ENCODE measurements at places on chromosomes 5 and 9.

- no peak for DNase-seq
Observed at GRCh38 chr5:28710360-28710759, 1672.0 kb upstream of the CDH9 start.

DNA sequence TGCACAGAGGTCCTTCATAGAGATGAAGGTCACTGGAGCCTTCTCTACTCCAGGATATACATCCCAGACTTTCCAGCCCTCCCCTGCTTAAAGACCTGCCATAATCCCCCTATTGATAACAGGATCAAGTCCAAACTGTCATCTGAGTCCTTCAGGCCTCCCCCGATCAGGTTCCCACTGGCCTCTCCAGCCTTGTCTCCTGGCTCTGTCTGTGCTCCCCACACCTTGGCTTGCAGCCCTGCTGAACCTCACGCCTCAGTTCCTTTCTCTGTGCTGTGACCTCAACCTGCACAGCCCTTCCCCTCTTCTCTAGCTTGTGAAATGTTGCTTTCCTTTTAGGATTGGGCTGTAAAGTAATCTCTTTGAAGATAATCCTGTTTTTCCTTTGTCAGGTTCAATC is 2.5 kb upstream of the HRH2 start:
- no peak for DNase-seq

DNA sequence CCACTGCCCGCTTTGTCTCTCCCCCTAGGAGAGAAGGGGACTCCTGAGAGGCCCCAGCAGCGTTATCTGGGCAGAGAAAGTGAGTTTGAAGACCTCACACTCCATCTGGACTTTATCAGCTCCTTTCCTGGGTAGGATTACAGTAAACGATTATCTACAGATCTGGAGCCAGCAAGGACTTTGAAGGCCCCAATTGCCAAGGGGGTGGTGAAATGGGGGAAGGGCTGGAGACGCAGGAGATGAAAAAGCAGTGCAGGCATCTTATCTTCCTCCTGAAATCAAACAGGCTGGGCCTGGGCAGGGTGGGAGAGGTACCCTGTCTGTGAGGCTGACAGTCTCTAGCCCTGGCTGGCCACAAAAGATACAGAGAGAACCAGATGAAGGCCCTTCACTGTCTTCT is 105.8 kb upstream of the MSX2 start:
- no peak for DNase-seq

DNA sequence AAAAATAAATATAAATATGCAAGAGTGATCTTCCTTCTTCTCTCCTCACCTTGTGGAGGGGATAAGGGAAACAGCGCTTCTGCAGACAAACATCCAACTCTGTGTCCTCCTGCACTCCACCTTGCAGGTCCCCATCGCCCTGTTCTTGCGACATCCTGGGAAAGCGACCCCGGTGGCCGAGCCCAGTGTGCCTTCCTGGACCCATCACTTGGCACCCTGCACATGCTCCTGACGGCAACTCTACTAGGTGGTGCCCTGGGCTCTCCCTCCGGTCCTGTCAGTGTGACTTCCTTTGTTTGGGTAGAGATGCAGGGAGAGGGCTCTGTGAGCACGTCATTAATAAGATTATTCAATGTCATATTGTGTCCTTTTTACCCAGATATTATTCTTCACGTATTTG is 266.0 kb upstream of the ADAMTS16 start:
- DNase-seq = no peak

- no peak for DNase-seq
Observed at GRCh38 chr9:12843735-12844134, 68.9 kb downstream of the LURAP1L start.

DNA sequence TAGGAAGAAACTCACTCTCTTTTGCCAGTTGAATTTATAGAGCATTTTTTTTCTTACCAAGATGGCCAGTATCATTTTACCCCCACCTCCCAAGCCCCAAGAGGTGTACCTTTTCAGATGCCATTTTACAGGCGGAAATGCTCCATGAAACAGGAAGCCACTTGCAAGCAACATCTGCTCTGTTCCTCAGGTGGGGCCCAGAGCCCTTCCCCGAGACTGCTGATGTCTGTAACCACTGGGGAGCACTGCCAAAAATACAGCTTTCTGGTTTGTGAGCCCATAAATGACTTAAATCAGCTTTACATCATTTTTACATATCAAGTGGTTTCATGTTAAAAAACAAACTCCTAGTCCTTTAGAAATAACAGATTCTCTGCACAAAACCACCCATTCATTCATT is 42.9 kb upstream of the GARNL3 start:
- no peak for DNase-seq

GRCh38 chr5:75046366-75047142 is 5.8 kb downstream of the GCNT4 start:
- no peak for DNase-seq

GRCh38 chr9:98732801-98733200 is 24.1 kb upstream of the GABBR2 start:
- DNase-seq = no peak

GRCh38 chr5:149865746-149866145 is 78.8 kb downstream of the PDE6A start:
- DNase-seq = no peak

DNA sequence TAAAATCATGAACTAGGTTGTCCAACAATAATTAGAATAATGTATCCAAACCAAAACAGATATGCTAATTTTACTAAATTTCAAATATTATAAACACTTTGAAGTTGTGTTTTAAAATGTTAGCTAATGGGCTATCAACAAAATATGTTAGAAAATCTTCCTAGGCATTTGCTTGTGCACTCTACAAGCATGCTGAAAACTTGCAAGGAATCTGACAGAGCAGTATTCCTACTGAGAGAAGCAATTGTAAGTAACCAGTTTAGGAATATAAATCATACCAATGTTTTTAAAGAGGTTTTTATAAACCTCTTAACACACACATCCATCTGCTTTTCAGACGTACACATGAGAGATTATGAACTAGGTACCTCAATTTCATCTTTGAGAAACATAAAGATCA is 228.4 kb upstream of the TBCA start:
- no peak for DNase-seq

GRCh38 chr5:157046041-157046440 is 12.9 kb downstream of the HAVCR1 start:
- DNase-seq = no peak

DNA sequence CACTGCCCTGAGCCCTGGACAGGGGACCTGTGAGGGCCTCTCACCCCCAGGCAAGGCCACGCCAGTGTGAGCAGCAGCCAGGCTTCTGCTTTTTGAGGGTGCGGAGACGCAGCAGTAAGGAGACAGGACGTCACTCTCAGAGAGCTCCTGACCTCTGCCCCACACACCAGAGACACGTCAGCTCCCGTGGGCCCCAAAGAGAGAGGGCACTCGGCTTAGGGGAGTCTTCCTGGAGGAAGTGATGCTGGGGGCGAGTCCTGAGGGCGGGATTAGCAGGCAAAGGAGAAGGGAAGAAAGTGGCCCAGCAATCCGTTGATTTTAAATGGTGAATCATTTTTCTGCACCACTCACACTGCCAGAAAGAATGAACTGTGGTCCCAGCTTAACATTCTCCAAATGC is 24.0 kb upstream of the SLC9A3 start:
- no peak for DNase-seq

DNA sequence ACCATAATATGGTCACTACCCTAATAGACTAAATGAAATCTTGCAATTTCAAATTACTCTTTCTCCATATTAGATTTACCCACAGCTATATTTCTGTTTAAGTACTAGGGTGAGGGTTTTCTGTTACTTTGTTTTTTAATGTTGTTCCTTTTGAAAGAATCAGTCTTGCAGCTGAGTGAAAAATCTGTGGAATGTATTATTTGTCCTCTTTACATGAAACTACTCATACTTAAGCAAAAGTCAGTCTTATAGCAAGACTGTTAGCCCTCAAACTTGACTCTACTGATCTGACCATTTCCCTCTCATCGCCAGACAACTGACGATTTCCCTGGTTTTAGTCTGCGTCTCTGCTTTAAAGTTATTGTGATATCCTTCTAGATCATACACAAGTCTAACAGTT is 84.0 kb downstream of the PIK3R1 start:
- no peak for DNase-seq

DNA sequence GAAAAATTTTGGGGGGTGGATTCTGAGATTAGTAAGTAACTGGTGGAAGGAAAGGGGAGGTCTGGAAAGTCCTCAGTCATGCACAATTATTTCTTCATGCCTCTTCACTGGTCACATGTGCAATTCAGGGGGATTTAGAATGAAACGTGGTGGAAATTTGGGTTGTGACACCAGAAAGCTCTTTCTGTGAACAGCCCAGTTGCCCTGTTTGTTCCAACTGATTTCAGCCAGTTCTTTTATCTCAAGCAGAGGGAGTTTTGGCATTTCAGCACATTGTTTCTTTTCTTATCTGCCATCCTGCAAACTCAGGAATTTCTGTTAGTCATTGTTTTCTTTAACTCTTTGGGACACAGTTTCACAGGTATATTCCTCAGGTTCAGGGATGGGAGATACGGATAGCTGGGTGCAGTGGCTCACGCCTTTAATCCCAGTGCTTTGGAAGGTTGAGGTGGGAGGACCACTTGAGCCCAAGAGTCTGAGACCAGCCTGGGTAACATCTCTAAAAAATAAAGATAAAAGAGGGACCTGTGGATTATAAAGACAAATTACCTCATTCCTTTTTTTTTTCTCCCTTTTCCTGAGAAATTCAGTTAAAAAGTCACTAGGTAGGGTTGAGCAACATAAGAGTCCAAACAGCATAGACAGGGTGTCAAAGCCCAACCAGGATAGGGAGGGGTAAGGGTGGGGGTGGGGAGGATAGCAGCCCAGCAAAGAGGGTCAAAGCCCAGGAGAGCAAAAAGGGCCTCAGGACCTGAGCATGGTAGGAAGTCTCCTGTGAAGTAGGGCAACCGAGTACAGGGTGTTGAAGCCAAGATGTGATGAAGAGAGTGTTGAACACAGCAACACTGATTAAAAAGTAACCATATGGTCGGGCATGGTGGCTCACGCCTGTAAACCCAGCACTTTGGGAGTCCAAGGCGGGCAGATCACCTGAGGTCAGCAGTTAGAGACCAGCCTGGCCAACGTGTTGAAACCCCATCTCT is 5.4 kb upstream of the B4GALT1 start:
- no peak for DNase-seq

GRCh38 chr5:10300246-10300645 is 7.5 kb downstream of the CMBL start:
- DNase-seq = no peak

- DNase-seq = no peak
Observed at GRCh38 chr5:132406144-132406783, 36.8 kb downstream of the SLC22A5 start.

- DNase-seq = no peak
Observed at GRCh38 chr5:108726446-108727235, 21.1 kb upstream of the FER start.

DNA sequence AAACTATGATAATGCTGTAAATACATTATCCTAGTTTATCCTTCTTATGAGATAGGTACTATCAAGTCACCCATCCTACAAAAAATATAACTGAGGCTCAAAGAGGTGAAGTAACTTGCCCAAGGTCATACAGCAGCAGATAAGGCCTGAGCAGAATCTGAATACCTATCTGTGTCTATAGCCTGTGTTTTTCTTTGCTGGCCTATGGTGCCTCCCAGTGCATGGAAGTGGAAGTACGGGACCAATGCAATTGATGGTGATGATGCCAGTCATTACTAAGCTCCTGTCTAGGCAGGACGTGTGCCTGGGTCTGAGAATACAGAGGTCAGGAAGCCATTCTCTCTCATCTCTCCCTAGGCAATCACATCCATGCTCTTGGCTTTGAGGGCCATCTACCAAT is 67.8 kb downstream of the FAT2 start:
- DNase-seq = peak; percentile 21

- no peak for DNase-seq
Observed at GRCh38 chr5:124735169-124735858, 11.1 kb downstream of the ZNF608 start.

DNA sequence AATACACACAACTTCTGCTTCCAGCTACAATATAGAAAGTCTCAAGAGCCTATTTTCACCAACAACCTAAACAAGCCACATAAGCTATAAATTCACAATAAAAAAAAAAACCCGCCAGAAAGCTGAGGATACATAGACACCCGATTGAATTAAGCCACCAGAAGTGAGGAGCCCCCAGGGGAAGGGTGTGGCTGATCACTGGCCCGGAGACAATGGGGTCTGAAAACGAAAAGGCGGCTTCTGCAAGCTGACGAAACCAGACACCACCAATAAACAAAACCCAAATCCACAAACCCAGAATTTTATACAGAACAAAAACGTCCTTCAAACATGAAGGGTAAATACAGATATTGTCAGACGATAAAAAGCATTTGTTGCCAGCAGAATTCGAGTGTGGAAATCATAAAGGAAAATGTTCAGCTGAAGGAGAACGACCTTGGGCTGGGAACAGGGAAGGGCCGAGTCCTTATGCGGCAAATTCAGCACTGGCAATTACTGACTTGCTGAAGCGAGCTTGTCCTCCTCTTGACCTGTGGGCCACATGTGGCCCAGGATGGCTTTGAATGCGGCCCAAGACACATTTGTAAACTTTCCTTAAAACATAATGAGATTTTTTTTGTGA is 39.6 kb upstream of the CEP72 start:
- DNase-seq = no peak

- DNase-seq = no peak
Observed at GRCh38 chr5:67141644-67142043, 55.0 kb downstream of the CD180 start.

- DNase-seq = no peak
Observed at GRCh38 chr5:39780347-39780746, 355.6 kb upstream of the DAB2 start.

DNA sequence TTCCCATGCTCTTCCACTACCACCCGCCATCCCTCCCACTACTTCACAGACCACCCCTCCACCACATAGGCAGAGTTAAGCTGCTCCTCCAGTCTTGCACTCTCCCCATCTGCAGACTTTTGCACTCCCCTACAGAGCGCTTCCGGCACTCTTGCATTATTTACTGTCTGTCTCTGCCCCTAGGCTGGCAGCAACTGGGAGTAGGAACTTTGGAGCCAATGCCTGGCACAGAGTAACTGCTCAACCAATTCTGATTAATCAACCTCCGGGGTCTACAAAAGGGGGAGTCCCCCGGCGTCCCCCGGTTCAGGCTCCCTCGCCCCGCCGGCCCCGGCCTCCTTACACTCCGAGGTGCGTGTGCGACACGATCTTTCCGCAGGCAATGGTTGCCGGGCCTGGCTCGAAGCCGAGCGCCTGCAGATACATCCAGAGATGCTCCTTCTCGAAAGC is 498 bp downstream of the HAUS6 start:
- DNase-seq = no peak

DNA sequence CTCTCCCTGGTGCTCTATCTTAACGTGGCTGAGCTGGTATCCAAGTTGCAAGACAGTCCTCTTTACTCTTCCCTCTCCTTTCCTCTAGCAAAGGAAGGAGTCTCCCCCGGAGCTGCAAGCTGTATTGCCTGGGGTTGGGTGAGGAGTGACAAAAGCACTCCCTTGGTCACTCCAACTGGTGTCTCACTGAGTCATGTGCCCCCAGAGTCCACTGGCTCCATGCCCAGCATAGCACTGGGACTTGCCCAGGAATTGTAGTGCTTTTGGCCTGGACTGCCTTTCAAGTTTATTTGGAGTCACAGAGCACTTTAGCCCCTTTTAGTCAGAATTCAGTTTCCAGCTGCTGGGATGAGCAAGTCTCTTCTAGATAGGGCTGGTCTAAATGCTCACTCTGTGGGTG is 82.6 kb upstream of the FST start:
- DNase-seq = no peak

GRCh38 chr5:112737070-112737462 is 619 bp upstream of the APC start:
- DNase-seq = no peak
